WTC11 (cell line): ENCODE measurements at places on chromosomes 16 and 17. TPM values are rescaled to one million over a fixed set of nuclear protein-coding genes. Genes with fewer than 3 reads are reported as not detected.

DNA sequence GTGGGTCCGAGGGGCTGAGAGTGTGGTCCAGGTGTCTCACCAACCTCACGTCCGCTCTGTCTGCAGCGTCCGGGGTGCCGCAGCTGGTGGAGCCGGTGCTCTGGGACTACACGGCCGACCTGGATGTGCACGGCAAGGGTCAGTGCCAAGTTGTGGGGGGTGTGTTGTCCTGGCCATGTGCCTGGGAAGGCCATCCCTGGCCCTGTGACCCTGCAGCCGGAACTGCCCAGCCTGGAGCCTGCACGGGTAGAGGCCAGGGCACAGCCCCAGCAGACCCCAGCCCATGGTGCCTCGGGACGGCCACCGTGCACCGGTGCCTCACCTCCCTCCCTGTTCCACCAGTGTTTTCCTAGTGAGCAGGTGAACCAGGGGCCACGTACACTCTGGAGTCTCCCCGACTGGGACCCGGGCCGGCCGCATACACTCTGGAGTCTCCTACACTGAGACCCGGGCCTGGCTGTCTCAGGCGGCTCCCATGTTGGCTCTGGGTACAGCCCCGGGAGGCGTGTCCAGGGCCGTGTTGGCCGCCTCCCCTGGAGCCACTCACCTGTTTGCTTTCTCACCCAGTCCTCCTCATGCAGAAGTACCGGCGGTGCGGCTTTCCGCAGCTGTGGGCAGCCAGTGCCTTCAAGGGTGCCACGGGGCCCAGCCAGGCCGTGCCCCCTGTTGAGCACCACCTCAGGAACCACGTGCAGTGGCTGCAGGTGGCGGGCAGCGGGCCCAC is 13.8 kb downstream of the CYBC1 start:
- no peak for DNase-seq

DNA sequence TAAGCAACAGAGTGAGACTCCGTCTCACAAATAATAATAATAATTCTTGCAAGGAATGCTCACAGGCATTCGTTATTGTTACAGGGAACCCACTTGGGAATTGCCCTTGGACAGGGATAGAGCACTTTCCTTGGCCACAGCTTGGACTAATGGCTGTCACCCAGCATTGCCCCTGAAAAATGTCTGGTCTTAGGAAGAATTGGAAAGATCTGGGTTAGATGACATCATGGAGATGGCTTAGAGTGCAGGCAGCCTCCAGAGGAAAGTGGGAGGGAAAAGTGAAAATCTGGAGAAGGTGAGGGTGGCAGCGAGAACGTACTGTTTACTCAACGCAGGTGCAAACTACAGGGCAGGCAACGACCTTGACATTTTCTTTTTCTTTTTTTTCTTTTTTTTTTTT is 59.3 kb upstream of the MRTFB start:
- DNase-seq: no peak

- DNase-seq: no peak
Measured at GRCh38 chr16:66513111-66513723, 36.7 kb downstream of the TK2 start.

GRCh38 chr17:42676424-42677011 is at the start of gene PLEKHH3:
Gene PLEKHH3 (minus strand): TSS chr17:42676994. CDS start chr17:42676563, 431 bp downstream.
- DNase-seq: no peak

DNA sequence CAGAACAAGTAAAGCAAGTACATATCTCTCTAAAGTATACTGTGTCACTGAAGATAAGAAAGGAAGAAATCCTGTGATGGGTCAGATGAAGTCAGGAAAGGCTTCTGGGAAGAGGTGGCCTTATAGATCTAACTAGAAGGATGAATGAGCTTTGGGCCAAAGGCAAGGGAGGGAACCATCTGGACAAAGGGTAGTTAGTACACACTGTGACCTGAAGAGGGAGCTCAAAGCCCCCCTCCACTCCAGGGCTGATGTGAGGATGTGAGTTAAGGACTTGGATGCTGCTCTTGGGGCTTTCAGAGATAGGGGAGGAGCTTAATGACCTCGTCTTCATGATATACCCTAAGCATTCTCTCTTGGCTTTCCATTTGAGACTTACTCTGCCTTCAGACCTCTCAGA is 185.3 kb upstream of the CACNG3 start:
- peak; percentile 70 for DNase-seq

Gene NLRC3
- total RNA-seq: 0.23 to 0.66 TPM (median 0.26 TPM) in 3 replicates

GRCh38 chr17:60098578-60098977 is 19.9 kb upstream of the HEATR6 start:
- no peak for DNase-seq

GRCh38 chr16:19499006-19499405 is 22.9 kb downstream of the GDE1 start:
- DNase-seq: no peak

GRCh38 chr17:48002266-48002915 is 31.5 kb downstream of the CDK5RAP3 start:
- no peak for DNase-seq

DNA sequence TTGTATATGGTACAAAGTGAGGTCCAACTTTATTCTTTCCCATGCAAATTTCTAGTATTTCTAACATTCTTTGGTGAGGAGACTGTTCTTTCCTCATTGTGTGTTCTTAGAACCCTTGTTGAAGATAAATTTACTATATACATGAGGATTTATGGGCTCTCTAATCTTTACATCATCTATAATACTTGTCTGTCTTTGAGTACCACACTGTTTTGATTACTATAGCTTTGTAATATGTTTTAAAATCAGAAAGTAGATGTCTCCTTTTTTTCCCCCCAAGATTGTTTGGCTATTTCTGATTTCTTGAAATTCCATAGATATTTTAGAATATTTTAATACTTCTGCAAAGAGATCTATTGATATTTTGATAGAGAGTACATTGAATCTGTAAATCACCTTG is 23.7 kb downstream of the ZNF267 start:
- no peak for DNase-seq

DNA sequence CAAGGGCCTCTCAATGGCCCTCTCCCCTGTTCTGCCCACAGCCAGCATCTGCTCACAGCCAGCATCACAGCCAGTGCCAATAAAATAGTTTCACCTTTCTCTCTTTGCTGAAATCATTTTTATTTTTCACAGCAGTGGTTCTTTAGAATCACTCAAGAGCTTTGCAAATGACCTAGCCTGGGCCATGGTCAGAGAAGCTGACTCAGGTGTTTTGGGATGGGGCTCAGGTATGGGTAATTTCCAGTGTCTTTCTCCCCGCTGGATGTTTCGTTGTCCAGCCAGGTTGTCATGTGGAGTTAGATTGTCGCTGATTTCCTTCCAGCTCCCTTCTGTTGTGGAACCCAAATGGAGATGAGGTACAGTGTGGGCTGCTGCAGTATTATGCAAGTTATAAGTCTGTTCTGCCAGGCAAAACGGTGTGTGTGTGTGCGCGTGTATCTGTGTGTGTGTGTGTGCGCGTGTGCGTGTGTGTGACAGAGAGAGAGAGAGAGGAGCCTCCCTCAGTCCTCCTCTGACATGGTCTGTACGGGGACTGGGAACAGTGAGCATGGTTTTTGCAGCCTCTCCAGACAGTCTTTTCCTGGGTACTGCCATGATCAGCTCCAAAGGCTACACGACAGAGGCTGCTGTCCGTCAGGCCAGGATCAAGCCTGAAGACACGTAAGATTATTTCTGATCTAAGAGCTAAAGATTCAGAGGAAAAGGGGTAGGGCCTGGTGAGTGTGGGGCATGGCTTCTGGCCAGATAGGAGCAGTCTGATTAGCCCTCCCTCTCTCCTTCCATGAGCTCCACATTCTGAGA is 1.4 kb upstream of the PMP22 start:
- no peak for DNase-seq

DNA sequence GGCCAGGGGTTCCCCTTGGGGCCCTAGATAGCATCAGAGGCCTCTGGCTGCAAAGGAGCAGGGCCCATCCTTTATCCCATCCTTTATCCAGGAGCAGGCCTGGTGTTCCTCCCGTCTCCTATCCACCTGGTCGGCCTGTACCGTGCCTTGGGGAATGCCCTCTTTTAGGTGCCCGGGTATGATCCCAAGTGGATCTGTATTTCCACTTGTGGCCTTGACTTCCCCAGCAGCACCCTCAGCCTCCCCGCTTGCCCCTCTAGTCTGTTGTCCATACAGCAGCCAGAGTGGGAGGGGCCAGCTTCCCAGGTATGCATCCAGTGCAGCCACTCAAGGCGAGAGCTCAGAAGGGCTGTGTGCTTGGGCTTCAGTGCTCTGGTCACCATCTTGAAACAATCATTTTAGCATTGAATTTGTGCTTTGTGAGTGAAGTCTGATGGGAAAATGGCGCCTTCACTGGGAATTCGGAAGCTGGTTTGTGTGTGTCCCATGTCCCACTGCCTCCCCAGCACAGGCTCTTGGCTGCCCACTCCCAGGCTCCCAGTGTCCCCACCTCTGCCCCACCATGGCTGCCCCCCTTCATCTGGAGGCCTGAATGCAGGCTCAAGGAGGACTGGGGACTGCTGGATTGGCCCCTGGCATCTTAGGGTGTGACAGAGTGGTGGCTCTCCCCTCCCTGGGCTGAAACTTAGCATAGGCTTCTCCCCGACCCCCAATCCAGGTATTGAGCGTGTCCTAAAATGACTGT is 3.3 kb upstream of the RNF112 start:
- DNase-seq: no peak

Gene HBM
- not detected in 3 replicates for total RNA-seq

Gene MYO15B
- total RNA-seq: 35.6 to 51.1 TPM (median 51.0 TPM) in 3 replicates

DNA sequence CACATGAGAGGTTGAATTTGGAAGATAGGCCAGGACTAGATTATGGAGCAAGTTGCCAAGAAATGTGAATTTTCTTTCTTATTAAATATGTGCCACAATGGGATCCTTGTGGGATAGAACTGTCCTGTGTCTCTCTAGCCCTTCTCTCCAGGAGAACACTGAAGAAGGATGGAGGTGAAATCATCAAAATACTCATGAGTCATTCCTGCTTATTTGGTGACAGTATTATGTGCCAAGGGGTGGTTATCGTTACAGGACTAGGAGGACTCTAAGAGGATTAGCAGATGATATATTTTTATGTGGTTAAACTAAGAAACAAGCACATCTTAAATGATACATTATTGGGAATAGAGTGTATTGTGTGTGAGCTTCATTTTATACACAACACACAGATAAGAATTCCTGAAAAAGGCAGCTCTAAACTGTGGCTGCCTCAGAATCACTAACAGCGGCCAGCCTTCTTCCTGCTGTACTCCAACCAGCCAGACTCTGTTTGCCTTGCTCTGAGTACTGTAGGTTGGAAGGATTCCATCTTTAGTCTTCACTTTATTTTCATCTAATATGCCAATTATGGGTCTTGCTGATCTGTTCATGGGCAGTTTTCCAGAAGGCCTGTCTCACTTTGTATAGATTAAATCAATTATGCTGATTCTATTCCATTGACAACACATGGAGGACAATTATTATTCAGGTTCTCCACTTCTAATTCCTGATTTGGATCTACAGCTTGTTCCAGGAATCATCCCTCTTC is 325.8 kb downstream of the ABCC12 start:
- no peak for DNase-seq

DNA sequence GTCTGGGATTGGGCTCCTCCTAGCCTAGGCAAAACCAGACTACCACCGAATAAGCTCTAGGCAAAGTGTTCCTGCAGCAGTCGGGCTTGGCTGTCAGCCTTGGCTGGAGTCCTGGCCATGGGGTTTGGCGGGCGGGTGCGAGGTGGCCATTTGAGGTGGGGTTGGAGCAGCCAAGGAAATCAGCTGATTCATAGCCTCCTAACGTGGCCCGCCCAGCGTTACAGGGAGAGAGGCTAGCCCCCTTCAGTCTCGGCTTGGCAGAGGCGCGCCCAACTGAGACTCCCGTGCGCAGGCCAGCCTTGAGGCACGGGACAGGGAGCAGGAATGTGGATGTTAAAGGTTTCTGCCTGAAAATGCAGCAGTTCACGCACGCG is 1.9 kb downstream of the PMP22 start:
- peak; percentile 57 for DNase-seq

DNA sequence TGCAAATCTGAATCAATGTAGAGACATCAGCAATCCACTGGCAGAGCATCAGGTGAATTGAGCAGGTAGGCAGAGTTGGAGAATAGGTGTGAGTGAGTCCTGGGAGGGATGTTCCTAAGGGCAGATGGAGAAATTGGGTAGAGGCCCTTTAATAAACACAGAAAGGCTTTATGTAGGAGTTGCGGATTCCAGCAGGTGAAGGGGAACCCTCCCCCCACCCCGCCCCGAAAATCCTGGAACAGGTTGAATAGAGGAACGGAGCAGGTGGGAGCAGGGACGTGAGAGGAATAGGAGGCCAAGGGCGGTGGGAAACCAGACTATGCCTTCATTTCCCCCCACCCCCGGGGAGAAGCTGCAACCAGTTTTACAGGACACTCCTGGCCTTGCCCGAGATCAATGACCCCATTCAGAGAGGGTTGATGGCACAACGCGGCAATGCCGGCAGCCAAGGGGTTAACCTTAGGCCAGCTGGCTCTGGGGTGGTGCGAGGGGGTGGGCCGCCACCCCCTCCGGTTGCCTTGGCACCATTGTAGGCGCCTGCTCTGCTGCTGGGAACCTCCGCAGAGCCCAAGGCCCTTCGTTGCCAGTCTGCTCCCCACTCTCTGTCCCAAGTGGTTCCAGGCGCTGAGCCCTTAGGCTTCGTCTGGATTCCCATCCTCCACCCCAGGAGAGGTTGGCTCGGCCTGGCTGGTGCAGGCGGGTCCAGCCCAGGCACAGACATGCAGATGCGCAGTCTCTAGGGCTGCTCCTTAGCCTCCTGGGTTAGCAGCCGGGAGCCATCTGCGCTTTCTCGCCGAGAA is 814 bp upstream of the RUNDC3A start:
- peak; percentile 76 for DNase-seq

Gene TP53TG3B
- not detected in 3 replicates for total RNA-seq

GRCh38 chr17:59027750-59028149 is 78.9 kb downstream of the TRIM37 start:
- DNase-seq: no peak

- no peak for DNase-seq
Measured at GRCh38 chr17:64037802-64038201, 17.4 kb upstream of the ICAM2 start.

DNA sequence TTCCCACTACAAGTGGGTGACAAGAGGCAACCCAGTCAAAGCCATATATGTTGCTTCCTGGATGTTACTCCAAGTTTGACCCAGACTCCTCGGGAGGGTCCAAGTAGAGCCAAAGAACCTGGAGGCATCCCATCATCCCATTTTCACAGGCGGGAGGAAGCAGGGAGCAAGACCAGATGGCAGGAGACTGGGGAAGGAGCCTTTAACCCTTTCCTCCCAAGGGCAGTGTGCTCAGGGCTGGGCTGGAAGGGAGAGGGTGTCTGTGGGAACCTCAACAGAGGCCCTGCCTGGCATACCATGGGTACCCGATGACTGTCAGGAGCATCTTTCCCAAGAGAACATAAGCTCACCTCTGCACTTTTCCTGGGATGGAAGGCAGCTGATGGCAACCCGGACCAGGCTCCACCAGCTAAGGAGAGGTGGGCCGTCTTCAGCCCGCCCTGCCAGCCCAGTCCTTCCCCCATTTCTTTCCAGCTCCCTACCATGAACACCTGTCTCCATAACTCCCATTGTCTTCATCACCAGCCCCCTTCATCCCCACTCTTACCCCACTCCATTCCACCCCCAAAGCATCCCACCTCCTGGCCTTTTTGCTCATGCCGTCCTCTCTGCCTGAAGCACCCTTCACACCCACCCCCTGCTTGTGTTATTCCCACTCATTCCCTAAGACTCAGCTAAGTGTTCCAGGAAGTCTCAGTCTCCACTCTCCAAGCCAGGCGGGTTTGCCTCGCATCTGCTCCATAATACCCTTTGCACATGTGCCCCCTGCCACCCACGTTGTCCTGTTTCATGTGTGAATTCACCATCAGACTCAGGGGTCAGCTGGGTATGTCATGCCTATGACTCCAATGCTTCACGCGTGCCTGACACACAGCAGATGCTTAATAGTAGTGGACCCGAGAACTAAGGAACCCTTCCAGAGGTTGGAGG is 5.9 kb upstream of the SLC16A5 start:
- DNase-seq: no peak
